Mononuclear cell (primary cell): ENCODE measurements at places on chromosomes 1 and 21. TPM values are rescaled to one million over a fixed set of nuclear protein-coding genes. Genes with fewer than 3 reads are reported as not detected.

C1orf167 gene
- total RNA-seq = not detected

CACNA1E gene
- under 0.01 TPM for total RNA-seq

TLR5 gene
- total RNA-seq = 6.6 TPM

CSF1 gene
- total RNA-seq = 10.2 TPM

C1orf210 gene
- total RNA-seq = not detected

GFI1 gene
- total RNA-seq = 7.1 TPM

ADORA3 gene
- total RNA-seq = not detected

TMEM59 gene
- 186 TPM for total RNA-seq

CXADR gene
- 0.42 TPM for total RNA-seq

C1QTNF12 gene
- total RNA-seq = 1.6 TPM

CHTOP gene
- total RNA-seq = 75.2 TPM

IGSF3 gene
- 0.21 TPM for total RNA-seq

WDR64 gene
- total RNA-seq = 0.10 TPM

GJA8 gene
- not detected for total RNA-seq

MROH7 gene
- total RNA-seq = 0.42 TPM

GBP5 gene
- 62.4 TPM for total RNA-seq

SEMA4A gene
- 30.4 TPM for total RNA-seq

HPCAL4 gene
- total RNA-seq = 5.5 TPM

HSPB7 gene
- not detected for total RNA-seq

PAQR6 gene
- total RNA-seq = 0.94 TPM

PDC gene
- total RNA-seq = not detected

DCST1 gene
- total RNA-seq = 0.21 TPM

NR1I3 gene
- 0.31 TPM for total RNA-seq

VANGL2 gene
- total RNA-seq = under 0.01 TPM

OR2L5 gene
- not detected for total RNA-seq

TENT5C gene
- 69.2 TPM for total RNA-seq

SPATA1 gene
- 0.73 TPM for total RNA-seq

RIPPLY3 gene
- total RNA-seq = not detected

PCSK9 gene
- total RNA-seq = not detected

TACSTD2 gene
- under 0.01 TPM for total RNA-seq

CA6 gene
- total RNA-seq = 0.63 TPM

OR2M3 gene
- total RNA-seq = not detected

RAD54L gene
- not detected for total RNA-seq

CYP4Z1 gene
- total RNA-seq = not detected

GSTM5 gene
- not detected for total RNA-seq

ZMYND12 gene
- 0.84 TPM for total RNA-seq
